Lung microvascular endothelial cell (primary cell): ENCODE measurements at places on chromosomes 2 and 18. TPM values are rescaled to one million over a fixed set of nuclear protein-coding genes. Genes with fewer than 3 reads are reported as not detected.

DNA sequence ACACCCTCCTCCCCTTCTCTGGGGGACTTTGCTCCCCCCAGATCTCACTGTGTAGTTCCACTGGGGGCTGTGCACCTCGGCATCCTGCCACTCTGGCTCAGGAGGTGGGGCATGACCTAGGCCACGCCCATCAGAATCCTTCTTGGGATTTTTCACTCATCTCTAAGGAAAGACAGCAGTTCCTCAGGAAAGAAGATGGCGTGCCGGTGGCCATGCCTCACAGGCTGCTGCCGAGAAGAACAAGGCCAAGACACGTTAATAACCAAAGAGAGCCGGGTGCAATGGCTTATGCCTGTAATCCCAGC is 3.2 kb downstream of the NMUR1 start:
- no peak for DNase-seq

DNA sequence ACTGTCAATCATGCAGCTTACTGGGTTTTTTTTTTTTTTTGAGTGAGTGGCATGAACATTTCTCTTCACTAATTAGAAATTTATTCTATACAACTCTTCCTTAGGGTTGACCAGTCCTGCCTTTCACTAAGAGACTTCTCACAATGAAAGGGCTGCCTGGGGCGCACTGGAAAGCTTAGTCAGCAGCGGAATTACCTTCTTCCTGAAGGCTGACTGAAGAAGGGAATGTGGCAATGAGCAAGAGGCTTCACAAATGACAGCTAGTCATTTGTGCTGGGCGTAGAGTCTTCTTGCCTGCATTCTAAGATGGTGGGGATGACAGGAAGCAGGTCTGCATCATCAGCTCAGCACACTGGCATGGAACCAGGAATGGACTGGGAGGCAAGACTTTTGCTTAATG is 15.6 kb upstream of the SCN3A start:
- no peak for DNase-seq

DNA sequence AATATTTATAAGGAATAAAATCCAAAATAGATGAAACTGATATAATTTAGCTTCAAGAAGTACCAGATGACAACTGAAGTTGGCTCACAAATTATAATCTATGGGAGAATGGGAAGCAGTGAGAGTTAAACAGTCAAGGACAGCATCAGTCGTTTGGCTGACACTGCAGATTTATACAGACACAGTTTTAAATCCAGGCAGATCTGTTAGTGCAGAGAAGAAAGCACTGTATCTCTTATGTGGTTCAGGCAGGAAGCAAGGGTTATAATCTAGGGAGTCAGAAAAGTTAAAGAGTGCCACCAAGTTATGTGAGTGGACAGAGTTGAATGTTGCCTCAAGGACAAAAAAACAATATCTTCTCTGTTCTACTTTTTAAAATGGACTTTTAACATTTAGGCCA is 880.2 kb downstream of the TSN start:
- DNase-seq: no peak

DNA sequence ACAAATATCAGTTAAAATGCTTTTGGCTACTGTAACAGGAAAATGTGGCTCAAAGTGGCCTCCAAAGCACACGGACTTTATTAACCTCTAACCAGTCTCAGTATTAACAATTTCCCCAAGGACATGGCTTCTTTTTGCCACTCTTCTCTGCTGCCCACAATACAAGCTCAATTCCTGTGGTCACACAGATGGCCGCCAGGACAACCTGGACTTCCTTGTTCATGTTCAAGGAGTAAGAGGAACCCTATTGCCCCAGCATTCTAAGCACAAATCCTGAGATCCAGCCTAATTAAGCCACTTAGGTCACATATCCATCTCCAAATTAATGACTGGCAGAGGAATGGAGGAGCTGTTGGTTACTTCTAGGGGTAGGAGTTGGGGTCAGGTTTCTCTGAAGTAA is 38.2 kb downstream of the AOX1 start:
- DNase-seq: no peak

PTCD3 gene
- total RNA-seq: 29.4 and 58.9 TPM in 2 replicates

EVA1A gene
- total RNA-seq: 19.0 and 43.5 TPM in 2 replicates

SLC4A3 gene
- total RNA-seq: under 0.01 and 0.22 TPM in 2 replicates
